ENCODE measurements at places on chromosomes 7 and 10.

DNA sequence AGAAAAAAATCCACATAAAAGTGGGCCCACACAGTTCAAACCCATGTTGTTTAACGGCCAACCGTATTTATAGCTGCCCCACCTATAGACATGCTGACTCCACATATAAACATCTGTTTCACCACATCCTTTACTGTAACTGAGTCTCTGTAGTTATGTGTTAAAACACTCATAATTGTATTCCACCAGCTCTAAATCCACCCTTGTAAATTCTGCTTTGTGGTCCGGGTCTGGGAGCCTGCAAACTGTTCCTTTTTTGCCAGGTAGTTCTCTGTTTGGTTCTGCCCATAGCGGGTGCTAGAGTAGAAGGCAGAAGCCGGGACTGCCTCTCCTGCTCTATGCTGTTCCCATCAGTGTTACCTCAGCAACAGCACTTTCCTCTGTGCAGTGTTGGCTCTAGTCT, 20.2 kb upstream of the FHIP2A start:
- DNase-seq: no peak

GRCh38 chr10:28378986-28379585, 76.2 kb upstream of the MPP7 start:
- DNase-seq: no peak

DNA sequence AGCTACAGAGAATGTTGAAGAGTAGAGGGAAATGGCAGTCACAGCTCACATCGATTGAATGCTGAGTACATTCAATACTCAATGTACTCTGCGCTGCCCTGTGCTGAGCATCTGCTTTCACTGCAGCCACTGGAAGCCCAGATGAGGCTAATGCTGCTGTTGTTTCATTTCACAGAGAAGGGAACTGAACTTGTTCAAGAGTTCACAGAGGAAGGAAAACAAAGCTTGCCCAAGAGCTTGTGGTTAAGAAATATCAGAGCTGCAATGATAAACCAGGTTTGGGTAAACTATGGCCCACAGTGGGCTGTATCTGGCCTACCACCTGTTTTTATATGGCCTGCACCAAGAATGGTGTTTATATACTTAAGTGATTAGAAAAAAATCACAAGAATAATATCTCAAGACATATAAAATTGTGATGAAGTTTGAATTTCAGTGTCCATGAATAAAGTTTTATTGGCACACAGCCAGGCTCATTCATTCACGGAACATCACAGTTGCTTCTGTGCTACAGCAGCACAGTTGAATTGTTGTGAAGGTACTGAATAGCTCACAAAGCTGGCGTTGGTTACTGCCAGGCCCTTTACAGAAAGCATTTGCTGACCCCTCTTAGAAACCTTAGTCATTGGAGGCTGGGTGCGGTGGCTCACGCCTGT, 64.1 kb downstream of the CFAP58 start:
- DNase-seq: no peak

DNA sequence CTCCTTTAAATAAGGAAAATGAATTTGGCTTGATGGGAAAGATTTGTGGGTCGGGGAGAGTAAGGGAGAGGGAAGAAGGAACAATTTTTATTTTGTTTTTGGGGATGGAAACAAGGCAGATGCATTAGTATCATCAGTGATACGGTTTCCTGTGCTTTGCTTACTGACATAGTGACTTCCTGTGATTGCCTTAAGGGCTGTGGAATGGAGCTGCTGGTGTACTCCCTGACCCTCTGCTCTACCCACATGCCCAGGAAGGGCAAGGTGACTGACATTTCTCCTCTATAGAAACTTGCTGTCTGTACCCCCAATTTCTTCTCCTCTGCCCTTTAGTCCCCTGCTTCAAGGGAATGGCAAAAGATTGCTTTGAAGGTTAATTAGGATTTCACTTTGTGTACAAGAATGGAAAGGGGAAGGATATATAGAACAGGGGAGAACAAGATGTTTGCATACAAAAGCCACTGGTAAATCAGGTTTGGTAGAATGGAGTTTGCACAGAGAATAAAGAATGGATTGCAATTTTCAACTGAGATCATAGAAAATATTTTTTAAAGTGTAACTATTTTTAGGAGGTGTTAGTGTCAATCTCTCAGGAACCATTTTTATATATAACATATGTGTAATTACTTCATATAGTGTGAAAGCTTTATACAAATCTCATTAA, 129.0 kb upstream of the AGR3 start:
- DNase-seq: no peak

DNA sequence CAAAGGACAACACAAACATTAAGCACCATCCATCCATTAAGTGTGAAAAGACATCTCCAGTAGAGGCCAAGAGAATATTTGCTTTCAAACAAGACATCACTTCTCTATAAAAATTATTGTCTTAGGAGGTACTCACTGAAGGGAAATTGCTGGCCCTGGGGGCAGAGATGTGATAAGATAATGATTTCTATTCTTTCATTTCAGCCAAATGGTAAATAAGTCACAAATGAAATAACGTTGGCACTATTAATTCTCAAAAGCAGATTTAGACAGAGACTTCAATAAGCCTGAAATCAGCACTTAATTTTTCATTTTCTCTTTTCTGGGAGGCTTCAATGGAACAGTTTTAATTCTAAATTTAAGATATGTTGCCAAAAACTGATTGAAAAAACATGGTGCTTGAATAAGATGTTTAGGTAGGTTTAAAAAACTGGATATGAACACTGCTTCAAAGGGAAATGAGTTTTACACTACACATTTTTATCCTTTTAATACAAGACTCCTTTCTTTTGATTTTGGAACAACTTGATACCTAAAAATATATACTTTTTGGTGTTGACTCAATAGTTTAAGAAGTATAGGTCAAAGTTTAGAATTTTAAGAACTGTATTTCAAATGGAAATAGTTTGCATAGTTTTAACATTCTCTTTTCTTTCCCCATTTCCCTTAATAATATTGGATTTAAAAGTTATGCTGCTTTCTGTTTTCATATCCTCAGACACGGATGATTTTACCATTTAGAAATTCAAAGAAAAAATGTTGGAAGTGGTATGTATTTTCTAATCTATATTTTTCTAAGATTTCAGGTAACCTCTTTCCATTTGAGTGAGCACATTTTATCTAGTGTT, 204.0 kb downstream of the AHR start:
- no peak for DNase-seq

DNA sequence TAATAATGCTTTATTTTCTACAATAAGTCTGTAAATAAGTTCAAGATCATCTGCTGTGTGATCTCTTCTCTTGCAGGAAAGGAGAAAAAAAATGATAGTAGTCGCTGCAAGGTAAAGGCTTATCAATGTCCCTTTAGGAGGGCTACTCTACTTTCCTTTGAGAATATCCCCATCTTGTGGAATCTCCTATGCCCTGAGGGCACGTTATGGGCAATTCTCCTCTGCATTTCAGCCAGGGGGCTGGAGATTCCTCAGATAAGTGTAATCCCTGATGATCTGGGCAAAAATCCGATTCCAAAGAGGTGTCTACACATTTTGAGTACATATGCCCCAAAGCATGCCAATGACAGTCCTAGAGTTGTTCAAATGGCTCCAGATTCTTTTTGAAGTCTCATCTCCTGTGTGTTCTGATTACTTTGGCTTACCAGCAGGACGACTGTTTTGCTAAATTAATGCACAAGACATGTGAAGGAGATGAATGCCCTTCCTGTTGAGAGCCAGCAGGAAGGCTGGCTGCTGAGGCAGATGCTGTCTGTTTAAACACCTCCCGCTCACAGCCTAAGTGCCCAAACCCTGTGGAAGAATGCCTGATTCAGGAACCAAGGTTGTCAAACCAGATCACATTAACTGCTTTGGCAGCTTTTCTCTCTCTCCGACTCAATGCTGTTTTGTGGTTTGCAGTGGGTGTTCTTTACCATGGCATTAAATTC, 171.2 kb upstream of the COL1A2 start:
- DNase-seq: no peak

- DNase-seq: no peak
Measured at GRCh38 chr10:21509341-21510240, 15.9 kb downstream of the SKIDA1 start.

DNA sequence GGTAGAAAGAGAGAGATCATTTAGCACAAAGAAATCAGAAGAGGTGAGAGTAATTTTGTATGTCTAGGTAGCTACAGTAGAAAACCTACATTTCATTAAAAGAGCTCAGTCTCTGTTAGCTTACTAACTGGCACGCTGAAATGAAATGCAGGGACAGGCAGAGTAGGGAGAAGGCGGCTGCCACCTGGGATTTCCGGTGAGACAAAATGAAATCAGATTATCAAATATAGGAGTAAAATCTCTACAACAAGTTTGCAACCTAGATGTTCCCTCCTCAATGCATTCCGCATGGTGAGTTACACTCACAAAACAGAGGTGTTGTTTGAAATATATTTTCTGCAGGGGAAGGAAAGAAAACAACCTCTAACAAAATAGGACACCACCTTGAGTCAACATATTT, 55.9 kb downstream of the VOPP1 start:
- no peak for DNase-seq

GRCh38 chr10:78604721-78605120, 464.0 kb upstream of the ZMIZ1 start:
- DNase-seq: no peak

DNA sequence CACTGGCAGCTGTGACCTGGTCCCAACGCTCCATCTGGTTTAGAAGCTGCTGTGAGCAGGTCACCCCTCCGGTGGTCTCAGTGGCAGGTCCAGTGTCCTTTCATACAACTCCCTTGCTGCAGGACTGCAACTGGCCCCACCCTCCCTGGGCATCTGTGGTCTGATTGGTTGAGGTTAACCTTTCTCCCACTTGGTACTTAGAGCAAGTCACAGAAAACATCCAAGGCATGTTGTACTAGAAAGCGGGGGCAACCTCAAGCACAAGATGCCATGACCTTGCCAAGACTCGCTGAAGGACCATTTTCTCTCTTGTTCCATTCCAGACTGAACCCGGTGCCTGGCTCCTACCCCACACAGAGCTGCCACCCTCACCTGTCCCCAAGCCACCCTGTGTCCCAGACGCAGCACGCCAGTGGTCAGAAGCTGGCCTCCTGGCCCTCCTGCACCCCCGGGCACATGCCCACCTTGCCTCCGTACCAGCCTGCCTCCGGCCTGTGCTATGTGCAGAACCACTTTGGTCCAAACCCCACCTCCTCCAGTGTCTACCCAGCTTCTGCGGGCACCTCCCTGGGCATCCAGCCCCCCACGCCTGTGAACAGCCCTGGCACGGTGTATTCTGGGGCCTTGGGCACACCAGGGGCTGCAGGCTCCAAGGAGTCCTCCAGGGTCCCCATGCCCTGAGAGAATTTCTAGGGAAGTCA, 9.0 kb downstream of the RHBDD2 start:
- no peak for DNase-seq

DNA sequence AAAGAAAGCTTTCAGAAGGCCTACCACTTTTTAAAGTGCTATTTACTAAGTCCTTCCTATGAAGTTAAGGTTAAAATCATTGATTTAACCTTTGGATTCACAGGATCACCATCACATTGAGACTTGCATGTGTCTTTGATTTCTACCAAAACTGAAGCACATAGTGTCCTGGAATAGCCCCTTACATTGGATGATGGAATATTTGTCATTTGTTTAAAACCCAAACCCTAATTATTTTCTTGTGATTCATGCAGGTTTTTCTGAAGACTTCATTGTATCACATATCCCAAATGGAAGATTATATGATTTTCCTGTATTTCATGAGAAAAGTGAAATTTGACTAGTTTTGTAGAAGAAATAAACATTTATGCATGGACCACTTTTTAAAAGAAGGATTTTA, 3.3 kb downstream of the SEMA3A start:
- DNase-seq: no peak

- no peak for DNase-seq
Measured at GRCh38 chr7:139568813-139569490, 45.5 kb downstream of the CLEC2L start.

GRCh38 chr10:7593063-7593462, 73.7 kb downstream of the ITIH5 start:
- DNase-seq: no peak

DNA sequence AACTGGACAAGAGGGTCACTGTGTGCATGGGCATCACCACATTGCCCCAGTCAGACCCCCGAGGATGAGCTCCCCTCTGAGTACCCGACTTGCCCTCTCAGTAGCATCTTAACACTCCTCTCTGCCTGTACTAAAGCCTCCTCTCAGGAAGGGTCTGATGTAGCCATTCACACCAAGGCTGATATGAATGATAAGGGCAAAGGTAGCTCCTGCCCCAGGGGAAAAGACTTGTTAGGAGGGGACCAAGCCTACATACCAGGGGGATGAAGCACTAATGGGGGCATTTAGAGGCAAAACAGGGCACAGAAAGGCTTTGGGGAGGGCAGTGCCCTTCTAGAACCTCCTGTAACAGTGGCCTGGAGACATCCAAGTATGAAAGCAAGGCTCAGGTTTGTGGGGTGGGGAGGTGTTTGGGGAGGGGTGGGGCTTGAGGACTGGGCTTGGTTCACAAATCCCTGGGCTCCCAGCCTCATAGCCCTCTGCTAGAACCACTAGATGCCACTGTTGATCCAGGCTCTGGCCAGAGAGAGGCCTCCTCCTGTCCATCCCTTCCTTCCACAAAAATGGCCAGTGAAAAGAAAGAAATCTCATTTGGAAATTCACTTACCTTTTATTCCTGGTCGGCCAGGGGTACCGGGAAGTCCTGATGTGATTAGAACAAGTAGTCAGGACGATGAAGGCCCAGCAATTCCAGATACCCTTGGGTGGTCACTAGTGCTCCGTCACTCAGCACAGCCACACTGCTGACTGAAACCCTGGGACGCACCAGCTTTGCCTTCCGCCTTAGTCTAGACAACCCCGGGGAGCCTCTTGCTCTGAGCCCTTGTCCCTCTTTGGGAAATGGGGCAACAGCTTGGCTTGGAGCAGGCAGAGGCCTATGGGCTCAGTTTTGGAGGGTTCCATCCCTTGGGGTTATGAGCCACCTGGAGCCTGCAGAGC, 40.3 kb downstream of the COL17A1 start:
- DNase-seq: no peak

DNA sequence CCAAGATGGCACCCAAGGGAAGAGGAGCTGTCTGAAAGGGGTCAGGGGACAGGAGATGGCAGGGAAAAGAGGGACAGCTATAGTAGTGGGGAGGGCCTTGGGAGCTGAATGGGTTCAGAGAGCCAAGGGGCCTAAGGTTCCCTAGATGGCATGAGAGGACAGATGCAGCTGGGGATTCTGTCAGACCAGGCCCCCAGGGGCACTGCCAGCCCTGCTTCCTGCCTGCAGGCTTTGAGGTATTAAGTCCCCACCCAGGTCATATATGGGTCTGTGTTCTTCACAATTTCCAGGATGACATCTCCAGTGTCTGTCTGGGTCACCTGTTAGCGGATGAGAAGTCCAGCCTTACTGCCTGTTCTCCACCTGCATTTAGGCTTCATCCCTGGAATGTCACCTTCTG, 56.7 kb downstream of the NEURL1 start:
- no peak for DNase-seq

DNA sequence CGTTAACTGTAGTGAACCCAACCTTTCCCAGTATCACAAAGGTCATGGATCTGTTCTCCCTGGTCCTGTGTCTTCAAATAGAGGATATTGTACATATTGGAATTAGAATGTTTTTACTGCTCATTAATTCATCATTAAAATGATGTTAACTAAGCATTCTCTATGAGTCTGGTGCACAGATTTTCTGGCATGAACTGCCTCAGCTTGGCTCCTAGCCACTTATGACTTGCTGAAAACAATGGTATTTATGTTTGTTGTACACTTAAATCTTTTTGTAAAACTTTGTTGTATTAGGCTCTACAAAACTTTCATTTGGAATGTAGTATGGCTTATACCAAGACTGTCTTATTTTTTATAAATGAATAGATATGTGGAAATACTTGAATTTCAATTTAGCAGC, 329.4 kb downstream of the TFEC start:
- DNase-seq: no peak

- DNase-seq: no peak
Measured at GRCh38 chr7:134602881-134603451, 43.7 kb upstream of the BPGM start.

Data from stimulated activated CD4-positive, alpha-beta T cell treated with anti-CD3 and anti-CD28 coated beads, TNF-alpha, amount 100 ng/mL, for 24 hours (primary cell).